ENCODE measurements at places on chromosomes 2 and 18. TPM values are rescaled to one million over a fixed set of nuclear protein-coding genes. Genes with fewer than 3 reads are reported as not detected.

DNA sequence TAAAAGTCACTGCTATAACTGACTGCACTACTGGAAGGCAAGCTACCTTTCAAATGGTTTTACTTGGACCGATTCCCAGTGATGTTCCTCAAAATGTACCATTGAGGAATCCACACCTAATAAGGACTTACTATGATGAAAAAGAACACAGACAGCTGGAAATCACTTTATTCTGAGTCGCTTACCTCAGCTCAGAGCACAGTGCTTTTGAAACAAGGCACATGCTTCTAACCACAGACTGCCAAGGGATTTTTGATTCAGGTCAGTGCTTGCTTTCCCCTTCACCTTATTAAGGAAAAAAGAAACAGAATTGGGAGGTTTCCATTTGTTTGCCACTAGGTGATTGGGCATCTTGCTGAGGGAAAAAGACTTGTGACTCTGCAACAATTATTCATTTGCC, 707.5 kb upstream of the FSHR start:
- no peak for DNase-seq

GRCh38 chr2:128646691-128647090, 328.0 kb upstream of the HS6ST1 start:
- DNase-seq, result no peak

DNA sequence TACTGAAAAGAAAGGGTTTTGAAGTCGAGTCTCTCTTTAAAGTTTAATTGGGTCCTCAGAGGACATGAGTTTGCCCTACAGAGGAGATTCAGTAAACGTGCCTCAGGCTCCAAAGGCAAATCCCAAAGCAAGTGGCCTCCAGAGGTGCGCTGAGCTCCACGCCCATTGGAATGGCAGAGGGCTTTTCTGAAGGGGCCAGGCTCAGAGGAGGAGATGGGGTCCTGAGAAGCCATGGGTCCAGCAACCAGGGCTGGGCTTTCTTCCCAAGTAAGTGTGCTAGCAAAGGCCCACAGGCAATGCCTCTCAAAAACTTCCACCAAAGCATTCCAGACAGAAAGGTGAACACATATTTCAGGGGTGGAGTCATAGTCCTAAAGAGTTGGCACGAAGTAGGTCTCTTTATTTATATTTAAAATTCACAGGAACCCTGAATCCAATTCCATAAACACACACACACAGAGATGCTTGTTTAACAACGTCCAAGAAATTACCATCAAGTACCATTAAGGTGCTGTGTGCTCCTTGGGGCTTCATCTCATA, 93.0 kb upstream of the SH3BP4 start:
- no peak for DNase-seq

- peak; percentile 56 for DNase-seq
These were observed 344.5 kb upstream of the ID2 start for GRCh38 chr2:8337321-8337720.

- peak; percentile 77 for DNase-seq
These were observed 790 bp upstream of the ACAA2 start for GRCh38 chr18:49814147-49814499.

DNA sequence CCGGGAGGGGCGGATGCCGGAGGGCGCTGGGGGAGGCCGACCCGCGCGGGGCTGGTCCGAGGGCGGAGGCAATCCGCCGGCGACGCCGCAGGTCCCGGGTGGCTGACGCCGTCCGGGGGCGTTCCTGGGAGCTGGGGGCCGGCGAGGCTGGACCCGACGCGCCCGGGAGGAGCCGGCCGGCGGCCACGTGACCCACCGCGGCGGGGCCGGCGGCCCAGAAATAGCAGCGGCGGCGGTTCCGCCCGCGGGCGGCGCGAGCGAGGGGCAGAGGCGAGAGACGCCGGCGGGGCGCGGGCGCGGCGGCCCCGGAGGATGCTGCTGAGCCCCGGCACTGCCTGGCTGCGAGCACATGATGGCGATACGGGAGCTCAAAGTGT, at the start of gene RAB31:
TSS of gene RAB31 (plus strand) at position 245 of the 377 bp plus-strand sequence. CDS start at position 350, 105 bp downstream.
- peak; percentile 47 for DNase-seq

The DSC1 gene
- not detected for total RNA-seq

The ACVR1C gene
- total RNA-seq, result 1.7 TPM

GRCh38 chr18:48784656-48785055, 166.1 kb downstream of the SMAD7 start:
- no peak for DNase-seq

DNA sequence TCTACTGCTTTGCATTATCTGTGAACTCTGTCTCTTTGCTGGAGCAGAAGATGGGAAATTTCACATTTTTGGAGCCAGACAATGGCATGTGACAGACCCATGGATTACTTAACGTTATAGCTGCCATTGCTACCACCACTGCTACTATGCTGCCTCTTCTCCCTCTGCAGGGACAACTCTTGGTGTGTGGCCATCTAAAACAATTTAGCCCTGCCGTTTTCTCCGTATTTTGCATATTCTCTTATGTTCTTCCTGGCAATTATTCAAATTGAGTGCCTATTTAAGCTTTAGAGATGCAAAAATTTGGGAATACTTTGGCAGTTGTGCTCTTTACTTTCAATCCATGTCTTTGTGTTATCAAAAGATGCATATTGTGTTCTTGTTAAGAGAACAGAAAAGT, 386.8 kb downstream of the XIRP2 start:
- no peak for DNase-seq

The DSG3 gene
- total RNA-seq, result not detected

DNA sequence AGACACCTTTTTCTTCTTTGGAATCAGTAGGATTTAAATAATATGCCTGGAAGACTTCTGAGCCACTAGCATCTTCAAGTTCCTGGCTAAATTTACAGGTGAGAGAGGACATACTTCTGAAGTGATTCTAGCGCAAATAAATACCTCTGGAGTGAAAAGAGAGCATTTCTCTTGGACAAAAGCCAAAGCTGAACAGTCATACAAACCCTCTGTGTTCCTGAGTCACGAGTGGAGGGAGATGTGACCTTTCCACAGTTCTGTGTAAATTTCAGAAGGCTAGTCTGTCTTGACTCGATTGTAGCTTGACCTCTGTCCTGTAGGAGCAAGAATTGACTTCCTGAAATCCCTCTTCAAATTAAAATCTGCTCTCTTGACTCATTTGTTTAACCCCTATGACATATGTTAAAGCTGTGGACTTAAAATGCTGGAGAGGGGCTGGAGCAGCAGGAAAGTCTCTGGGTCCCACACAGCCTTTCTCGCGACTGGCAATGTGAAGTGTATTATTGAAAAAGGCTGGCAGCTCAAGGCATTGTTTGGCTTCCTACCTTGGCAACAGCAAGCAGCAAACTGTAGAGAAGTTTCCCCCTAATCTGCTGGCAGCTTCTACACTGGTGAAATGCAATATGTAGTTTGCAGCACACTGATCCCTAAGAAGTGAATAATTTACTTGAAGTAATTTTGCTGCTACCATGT, 79.6 kb upstream of the GCFC2 start:
- DNase-seq, result no peak

The VWA3B gene
- total RNA-seq, result not detected

DNA sequence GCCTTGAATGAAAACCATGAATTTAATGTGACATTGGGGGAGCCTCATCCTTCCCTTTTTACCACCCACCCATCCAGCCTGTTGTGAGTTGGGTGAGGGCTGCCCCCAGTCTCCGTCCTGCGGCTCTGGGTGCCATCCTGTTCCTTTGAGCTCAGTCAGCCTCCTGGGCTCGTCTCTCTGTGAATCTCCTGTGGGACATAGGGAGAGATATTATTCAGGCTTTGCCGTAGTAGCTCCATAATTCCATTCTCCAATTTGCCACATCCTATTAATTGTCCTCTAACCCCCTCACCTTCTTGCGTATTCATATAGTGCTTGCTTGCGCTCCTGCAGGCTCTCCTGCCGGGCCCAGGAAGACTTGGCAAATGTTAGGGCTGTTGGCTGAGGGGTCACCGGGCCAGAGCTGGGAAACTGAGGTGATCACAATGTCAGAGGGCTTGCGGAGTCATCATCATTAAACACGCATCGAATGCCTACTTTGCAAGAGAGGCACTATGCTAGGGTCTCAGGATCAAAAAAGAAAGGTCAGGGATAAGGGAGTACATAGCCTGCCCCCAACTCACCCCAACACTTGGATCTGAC, 709 bp upstream of the DQX1 start:
- no peak for DNase-seq

The NOSTRIN gene
- not detected for total RNA-seq

GRCh38 chr18:51953521-51953920, 386.5 kb upstream of the DCC start:
- no peak for DNase-seq

DNA sequence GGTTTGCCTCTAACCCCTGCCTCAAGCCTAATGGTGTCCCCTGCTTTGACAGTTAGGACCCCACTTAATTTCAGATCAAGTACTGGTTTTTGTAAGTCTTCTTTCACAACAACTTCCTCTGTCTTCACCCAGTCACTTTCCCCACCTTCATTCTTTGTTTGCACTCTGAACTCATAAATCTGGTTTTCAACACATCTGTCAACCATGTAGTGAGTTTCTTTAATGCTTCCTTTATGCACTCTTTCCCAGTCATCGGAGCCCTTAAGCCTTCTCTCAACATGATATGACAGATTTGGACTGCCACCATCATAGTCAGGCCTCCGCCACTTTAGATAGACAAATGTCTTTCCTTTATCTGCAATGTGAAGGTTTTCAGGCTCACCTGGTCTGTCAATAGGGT, 109.1 kb downstream of the PLEKHA3 start:
- DNase-seq, result no peak

DNA sequence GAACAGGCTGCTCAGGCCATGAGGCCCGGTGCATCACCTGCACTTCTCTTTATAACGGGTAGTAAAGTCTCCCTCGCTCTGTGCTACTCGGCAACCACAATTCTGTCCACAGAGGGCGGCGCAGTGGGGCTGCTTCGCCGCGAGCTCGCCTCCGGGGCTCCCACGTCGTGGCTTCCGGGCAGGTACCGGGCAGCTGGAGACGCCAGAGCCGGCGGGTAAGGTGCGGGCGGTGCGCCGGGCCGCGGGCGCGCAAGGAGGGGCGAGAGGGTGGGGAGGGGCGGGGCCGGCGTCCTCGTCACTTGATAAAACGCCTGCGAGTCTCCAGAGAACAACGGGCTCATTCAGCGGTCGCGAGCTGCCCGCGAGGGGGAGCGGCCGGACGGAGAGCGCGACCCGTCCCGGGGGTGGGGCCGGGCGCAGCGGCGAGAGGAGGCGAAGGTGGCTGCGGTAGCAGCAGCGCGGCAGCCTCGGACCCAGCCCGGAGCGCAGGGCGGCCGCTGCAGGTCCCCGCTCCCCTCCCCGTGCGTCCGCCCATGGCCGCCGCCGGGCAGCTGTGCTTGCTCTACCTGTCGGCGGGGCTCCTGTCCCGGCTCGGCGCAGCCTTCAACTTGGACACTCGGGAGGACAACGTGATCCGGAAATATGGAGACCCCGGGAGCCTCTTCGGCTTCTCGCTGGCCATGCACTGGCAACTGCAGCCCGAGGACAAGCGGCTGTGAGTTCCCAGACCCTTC, at the start of gene ITGA6:
TSS of gene ITGA6 (plus strand) at position 331 of the 734 bp plus-strand sequence.
- DNase-seq, result peak; percentile 85

The HSBP1L1 gene
- total RNA-seq, result 14.4 TPM

Data from activated CD4-positive, alpha-beta T cell treated with anti-CD3 and anti-CD28 coated beads for 36 hours (primary cell).